ENCODE measurements at places on chromosomes 11 and 22. TPM values are rescaled to one million over a fixed set of nuclear protein-coding genes. Genes with fewer than 3 reads are reported as not detected.
A peak's percentile ranks its signal among the peaks of the same experiment; 100 is the strongest.

MMP1 gene
- 0.97 TPM for total RNA-seq

CFAP300 gene
- total RNA-seq: 7.2 TPM

LDHA gene
- 251 TPM for total RNA-seq

C11orf68 gene
- 36.5 TPM for total RNA-seq

OR5M3 gene
- total RNA-seq: not detected

CABP4 gene
- total RNA-seq: 4.0 TPM

DNA sequence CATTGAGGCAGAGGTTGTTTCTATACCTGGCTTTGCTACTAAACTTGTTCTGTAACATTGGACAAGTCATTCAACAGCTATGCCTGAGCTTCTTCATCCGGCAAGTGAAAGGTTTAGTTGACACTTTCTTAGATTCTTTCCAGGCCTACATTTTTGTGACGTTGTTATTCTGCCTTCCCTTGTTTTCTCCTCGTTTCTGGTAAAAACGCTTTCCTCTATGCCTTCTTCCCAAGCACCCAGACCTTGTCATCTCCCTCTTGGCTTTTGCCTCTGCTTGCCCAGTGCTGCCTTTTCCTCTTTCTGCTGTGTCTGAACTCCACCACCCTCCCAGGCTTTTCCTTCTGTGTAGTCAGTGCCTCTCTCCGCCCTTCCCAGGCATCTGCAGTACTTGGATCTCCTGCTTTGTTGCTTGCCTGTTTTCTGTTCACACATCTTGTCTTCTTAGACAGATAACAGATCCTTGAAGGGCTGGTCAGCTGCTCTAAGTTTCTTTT lies 1.4 kb upstream of the AMOTL1 start:
- peak overlapping the region; percentile 95 for H3K27ac ChIP-seq
- H3K4me1 ChIP-seq: peaks cover 37% of the 10 kb centered on the region
- no peak for DNase-seq
- H3K4me3 ChIP-seq: no peak overlapping the region
- no peaks in the 10 kb centered on the region for H3K36me3 ChIP-seq
- H3K27me3 ChIP-seq: no peaks in the 10 kb centered on the region

DNA sequence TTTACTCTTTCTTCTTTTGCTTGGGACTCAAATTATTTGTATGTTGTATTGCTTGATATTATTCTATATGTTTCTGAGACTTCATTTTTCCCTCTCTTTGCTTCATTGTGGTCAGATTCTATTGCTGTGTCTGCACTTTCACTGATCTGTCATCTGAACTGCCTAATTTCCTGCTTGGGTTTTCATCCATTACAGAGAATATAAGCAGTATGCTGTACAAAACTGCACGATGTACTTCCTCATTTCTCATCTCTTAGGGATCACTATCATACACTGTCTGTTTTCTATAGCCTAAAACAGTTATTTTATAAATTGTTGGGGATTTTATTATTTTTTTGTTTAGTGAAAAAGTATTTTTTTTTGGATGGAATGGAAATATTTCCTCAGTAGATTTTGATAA lies 736.7 kb upstream of the ANO5 start:
- no peaks in the 10 kb centered on the region for H3K27me3 ChIP-seq
- no peak overlapping the region for H3K27ac ChIP-seq
- DNase-seq: no peak
- H3K4me3 ChIP-seq: no peak overlapping the region
- H3K36me3 ChIP-seq: no peaks in the 10 kb centered on the region

DNA sequence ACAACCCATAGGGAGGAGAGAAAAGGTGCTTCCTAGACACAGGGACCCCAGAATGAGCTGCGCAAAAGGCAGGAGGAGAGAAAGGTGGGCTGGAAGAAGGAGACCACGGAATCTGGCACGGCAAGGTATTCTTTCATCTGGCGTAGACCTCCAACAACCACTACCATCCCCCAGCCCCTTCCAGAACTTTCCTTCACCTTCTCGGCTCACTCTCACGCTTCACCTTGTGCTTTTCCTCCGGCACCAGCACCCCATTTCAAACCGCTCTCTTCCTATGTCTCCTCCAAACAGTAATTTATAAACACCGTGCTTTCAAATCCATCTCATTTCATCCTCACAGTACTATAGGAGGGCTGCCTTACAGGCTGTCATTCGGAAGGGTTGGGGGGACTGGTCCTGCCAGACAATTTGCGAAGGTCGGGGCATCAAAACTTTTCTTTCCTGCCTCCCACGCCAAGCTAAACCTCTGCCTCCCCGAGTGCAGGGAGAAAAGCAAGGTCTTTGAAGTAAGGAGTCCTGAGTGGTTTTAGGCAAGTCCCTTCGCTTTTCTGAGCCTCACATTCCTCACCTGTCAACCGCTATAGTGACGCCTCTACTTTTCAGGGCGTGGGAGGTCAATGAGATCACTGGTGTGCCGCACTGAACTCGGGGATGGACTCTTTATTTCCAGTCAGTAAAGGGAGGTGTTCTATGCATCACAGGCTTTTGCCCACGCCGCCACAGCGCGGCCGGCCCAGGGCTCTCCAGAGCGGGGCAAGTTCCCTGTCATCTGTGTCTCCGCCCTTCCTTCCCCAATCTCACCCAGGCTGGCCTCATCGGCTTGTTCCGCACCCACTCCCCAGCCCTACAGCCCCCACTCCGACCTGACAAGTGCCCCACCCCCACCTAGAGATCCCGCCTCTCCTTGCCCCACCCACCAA lies 800 bp downstream of the KCTD21 start:
- no peaks in the 10 kb centered on the region for H3K36me3 ChIP-seq
- H3K4me3 ChIP-seq: peak overlapping the region; percentile 95
- DNase-seq: peak; percentile 89
- peak overlapping the region; percentile 75 for H3K27ac ChIP-seq

DNA sequence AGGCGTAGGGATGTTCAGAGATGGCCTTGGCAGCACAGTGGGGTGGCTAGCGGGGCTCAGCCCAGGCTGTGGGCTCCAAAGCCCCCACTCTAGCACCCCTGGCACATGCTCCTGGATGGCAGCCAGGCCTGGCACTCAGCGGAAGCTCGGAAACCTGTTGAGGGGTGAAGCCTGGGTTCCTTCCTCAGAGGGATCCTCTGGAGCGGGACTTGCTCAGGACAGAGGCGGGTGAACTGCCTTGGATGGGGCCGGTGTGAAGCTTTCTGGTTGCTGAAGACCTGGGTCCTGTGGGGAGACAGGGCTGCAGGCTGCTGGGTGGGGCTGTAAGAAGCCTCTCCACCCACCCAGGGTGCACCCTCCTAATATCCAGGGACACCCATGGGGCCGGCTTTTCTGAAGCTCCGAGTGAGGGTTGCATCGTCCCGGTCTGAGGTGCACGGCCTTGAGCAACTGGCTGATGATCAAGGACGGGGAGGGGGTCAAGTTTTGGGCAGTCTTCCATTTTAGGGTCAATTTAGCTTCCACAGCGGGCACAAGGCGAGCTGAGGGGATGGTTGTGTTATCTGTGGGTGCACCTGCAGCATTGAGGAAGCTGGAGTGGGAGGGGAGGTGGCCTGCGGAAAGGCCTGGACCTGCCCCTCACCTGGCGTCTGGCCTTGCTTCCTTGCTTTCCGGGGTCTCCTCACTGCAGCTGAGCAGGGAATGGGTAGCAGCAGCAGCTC lies 5.2 kb downstream of the MRGPRE start:
- DNase-seq: no peak
- peaks cover 39% of the 10 kb centered on the region for H3K27me3 ChIP-seq
- no peaks in the 10 kb centered on the region for H3K4me1 ChIP-seq
- no peaks in the 10 kb centered on the region for H3K36me3 ChIP-seq

DNA sequence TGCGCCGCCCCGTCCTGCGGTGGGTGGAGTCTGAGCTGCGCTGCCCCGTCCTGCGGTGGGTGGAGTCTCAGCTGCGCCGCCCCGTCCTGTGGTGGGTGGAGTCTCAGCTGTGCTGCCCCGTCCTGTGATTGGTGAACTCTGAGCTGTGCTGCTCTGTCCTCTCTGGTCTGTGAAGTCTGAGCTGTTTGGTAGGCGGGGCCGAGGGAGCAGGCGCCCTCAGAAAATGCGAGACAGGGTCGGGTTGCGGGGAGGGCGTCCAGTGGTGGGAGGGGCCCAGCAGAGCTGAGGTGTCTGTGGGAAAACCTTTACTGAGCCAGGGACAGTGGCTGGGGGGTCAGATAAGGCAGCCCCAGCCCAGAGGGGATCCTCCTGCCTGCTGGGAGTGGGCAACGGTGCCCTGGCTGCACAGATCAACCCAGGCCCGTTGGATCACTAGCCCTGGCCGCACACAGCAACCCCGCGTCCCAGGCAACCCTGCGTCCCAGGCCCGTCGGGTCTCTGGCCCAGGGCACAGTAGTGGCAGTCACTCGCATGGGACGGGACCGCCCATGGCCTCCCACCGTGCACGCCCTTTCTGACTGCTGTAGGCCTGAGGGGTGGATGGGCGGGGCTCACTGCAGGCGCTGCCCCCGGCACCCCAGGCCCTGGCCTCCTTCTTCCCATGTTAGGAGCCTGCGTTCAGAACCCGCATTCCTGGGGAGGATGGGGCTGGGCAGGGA lies 22.8 kb downstream of the BRSK2 start:
- no peaks in the 10 kb centered on the region for H3K36me3 ChIP-seq
- H3K4me3 ChIP-seq: no peak overlapping the region
- no peak for DNase-seq

DNA sequence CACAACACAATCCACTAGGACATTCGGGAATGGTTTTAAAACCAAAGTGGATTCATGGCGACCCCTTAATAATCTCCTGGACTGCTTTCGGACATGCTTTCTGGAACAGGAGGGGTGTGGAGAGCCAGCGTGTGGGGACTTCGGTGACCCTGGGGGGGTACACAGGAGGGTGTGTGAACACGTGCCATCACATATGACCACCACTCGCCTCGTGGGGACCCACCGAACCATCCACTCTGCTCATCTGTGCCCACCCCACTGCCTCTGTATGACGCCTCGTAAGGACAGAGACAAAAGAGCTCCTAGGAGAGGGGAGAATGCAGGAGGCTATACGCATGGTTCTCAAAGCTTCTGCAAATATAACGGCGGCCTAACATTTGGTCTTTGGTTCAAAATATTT lies 8.9 kb downstream of the LTO1 start:
- peaks cover 8% of the 10 kb centered on the region for H3K4me1 ChIP-seq
- H3K36me3 ChIP-seq: peaks cover 76% of the 10 kb centered on the region
- no peak for DNase-seq
- H3K27ac ChIP-seq: no peak overlapping the region

DNA sequence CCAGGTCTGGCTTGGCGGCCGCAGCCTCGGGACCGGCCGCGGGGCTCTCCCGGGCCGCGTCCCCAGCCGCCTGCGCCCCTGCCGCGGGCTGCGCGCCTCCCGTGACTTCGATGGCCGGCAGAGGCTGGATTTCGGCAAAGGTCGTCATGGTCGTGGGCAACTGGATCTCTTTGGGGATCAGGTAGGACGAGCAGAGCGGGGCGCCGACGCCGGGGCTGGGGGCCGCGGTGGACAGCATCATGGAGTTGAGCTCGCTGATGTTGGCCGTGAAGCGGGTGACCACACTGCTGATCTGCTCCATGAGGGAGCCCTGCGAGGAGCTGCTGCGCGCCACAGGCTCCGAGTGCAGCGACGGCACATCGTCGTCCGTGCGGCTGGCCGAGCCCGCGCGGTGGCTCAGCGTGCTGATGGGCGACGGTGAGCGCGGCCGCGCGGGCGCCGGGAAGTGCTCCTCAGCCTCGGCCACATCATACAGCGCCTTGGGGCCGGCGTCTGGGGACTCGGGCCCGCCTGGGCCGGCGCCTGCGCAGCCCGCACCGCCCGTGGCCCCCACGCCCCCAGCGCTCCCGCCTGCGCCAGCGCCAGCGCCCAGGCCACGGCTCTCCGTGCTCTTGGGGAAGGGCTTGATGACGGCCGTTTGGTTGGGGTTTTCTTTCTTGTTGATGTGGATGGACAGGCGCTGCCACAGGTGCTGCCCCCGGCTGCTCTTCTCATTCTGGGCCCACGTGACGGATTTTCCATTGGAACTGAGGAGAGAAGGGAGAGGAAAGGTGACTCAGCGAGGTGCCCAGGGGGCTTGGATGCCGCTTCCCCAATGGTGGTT lies 171.4 kb upstream of the CTSC start:
- H3K4me3 ChIP-seq: peak overlapping the region; percentile 44
- peaks cover 29% of the 10 kb centered on the region for H3K27me3 ChIP-seq
- peak; percentile 53 for DNase-seq
- H3K4me1 ChIP-seq: peaks cover 6% of the 10 kb centered on the region
- no peak overlapping the region for H3K27ac ChIP-seq

GRCh38 chr22:26579331-26579886 lies 10.5 kb downstream of the TPST2 start:
- peak; percentile 55 for DNase-seq
- no peaks in the 10 kb centered on the region for H3K27me3 ChIP-seq
- H3K4me3 ChIP-seq: no peak overlapping the region
- peaks cover 45% of the 10 kb centered on the region for H3K4me1 ChIP-seq
- no peak overlapping the region for H3K27ac ChIP-seq

DNA sequence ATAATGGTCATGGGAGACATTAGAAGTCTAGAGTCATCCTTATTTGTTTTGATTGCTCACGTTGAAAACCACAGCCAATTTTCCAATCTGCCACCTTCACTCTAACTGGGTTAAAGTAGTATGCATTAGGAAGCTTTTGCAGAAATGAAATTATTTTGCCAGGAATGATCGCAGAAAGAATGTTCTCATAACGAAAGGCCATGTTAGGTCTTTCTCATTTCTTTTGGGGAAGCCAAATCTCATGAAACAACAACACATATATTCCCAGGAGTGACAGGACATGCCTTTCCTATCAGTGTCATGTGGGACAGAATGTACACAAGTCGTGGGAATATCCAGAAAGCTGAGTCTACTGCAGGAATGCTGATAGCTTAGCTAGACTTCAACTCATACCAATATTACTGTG lies 386.3 kb downstream of the AASDHPPT start:
- DNase-seq: no peak
- H3K4me3 ChIP-seq: no peak overlapping the region
- peaks cover 6% of the 10 kb centered on the region for H3K4me1 ChIP-seq
- no peaks in the 10 kb centered on the region for H3K36me3 ChIP-seq
- no peak overlapping the region for H3K27ac ChIP-seq

DNA sequence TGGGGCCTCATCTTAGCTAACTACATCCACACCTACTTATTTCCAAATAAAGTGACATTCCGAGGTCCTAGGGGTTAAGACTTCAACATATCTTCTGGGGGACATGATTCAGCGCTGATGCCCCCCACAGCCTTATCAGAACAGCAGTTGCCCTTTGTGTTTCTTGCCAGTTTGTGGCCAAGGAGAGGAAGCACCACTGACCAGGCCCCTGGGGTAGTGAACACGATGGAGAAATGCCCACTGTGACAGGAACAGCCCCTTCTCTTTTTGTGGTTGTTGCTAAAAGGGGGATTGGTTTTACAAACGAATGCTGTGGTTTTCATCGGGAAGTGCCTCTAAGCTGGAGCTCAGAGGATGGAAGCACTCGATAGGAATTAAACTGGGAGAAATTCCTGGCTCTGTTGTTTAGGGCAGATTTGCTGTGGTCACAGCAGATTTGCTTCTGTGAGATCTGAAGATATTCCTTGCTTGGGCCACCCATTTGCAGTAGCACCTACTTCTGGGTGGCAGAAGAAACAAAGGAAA lies 88.8 kb downstream of the ABTB2 start:
- no peak overlapping the region for H3K27ac ChIP-seq
- H3K27me3 ChIP-seq: no peaks in the 10 kb centered on the region
- no peaks in the 10 kb centered on the region for H3K4me1 ChIP-seq
- no peak for DNase-seq
- H3K4me3 ChIP-seq: no peak overlapping the region
